Heart right ventricle (tissue), 16 donors: ENCODE measurements at places on chromosomes 13 and 19. TPM values are rescaled to one million over a fixed set of nuclear protein-coding genes. Genes with fewer than 3 reads are reported as not detected.

ATP4A gene
- not detected for total RNA-seq

PRR36 gene
- not detected for total RNA-seq

CEACAM7 gene
- not detected for total RNA-seq

WTIP gene
- total RNA-seq: 15.2 TPM

TPTE2 gene
- total RNA-seq: not detected

APOE gene
- total RNA-seq: 6.0 TPM

ZNF611 gene
- total RNA-seq: 8.7 TPM

PSG3 gene
- not detected for total RNA-seq

ZNF430 gene
- total RNA-seq: 3.6 TPM

ERICH4 gene
- total RNA-seq: not detected

FIZ1 gene
- total RNA-seq: 18.4 TPM

ZNF573 gene
- 10.5 TPM for total RNA-seq

ZNF285 gene
- total RNA-seq: 3.5 TPM

YJEFN3 gene
- total RNA-seq: 2.2 TPM

CLEC4M gene
- not detected for total RNA-seq

MEDAG gene
- total RNA-seq: 4.8 TPM

ZNF878 gene
- total RNA-seq: 0.48 TPM

KIR3DL1 gene
- 0.14 TPM for total RNA-seq

RASGRP4 gene
- 0.42 TPM for total RNA-seq

ZNF626 gene
- 9.7 TPM for total RNA-seq

FUT2 gene
- not detected for total RNA-seq

GADD45GIP1 gene
- 18.4 TPM for total RNA-seq
